GM12878 (cell line): ENCODE measurements at places on chromosomes 3 and 15.

- no peak for DNase-seq
These were observed 44.3 kb downstream of the SLCO3A1 start for GRCh38 chr15:91897585-91898372.

DNA sequence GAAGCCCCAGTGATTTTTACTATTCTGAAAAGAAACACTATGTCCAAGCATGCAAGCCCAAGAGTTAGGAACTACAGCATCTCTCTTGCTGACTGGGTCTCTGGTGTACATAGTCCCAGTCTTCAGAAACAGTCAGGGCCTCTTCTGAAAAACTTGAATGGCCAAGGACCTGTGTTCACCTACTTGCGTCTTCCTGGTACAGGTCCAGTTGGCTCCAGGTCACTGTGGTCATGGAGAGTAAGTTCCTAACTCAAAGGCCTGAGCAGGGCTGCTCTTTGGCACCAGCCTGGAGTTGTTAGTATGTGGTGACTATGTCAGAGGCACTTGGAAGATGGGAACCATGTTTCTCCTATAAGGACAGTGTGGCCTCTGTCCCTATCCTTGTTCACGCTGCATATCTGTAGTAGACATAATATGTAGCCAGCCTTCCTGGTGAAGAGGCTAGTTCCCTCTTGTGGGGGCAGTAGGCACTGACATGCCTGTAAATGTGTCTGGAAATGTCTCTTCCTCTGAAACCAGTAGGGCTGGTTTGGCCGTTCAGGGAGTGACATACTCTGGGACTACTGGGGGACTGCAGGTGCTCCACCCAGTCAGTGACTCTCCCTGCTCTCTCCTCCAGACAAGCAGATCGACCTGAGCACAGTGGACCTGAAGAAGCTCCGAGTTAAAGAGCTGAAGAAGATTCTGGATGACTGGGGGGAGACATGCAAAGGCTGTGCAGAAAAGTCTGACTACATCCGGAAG is 2.6 kb upstream of the RBM15B start:
- DNase-seq, result no peak

DNA sequence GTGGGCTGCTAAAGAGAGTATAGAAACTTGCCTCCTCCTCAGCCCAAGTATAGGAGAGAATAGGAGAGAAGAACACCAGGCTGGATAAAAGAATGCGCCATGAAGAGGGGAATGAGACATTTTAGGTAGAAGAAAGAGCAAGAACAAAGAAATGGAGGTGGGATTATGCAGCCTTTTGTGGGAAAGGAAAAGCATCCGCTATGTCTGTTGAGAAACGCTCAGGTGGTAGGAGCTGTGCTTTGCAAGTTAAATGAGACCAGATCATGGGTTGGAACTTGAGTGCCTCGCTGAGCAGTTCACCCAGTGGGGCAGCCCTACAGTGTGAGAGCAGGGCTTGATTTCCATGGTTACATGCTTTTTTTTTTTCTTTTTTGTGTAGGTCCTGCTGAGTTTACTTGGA is 11.5 kb upstream of the RTP1 start:
- no peak for DNase-seq

DNA sequence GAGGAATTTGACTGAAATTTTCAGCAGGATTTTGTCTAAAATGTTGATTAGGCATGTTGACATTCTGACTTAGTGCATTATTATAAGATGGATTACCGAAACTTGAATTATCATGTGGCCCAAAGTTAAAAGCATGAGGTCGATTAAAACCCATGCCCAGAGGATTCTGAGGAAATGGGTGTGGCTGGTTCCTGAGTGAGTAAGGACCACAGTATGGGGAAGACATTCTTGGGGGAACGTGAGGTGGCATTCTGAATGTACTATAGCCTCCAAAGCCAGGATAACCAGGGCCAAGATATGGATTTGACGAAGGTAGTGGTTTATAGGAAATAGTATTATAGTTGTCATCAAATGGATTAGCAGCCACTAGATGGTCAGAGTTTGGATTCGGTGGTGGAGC is 38.7 kb upstream of the DNAAF4 start:
- DNase-seq, result no peak
